ENCODE measurements at places on chromosomes 12 and 14.

DNA sequence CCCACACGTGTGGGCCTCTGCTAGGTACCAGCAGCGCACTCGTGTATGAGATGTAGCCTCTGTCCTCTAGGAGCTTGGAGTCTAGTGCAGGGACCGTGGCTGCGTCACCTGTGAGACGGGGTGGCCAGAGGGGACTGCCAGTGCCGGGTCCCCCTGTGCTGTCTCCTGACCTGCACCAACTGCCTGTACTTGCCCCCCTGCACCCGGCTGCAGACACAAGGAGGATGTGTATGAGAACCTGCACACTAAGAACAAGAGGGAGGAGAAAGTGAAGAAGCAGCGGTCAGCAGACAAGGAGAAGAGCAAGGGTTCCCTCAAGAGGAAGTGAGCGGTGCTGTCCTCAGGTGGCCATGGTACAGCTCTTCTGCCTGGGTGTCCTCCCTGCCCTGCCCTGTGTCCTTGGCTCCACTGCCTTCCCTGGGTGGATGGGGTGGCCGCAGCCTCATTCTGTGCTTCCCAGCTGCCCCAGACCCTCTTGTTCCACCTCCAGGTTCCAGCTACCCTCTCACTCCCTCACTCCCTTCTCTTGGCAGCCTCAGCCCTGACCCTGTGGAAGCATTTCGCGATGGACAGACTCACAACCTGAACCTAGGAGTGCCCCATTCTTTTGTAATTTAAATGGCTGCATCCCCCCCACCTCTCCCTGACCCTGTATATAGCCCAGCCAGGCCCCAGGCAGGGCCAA, 9.6 kb downstream of the PTPN6 start:
- DNase-seq, result peak; percentile 76

DNA sequence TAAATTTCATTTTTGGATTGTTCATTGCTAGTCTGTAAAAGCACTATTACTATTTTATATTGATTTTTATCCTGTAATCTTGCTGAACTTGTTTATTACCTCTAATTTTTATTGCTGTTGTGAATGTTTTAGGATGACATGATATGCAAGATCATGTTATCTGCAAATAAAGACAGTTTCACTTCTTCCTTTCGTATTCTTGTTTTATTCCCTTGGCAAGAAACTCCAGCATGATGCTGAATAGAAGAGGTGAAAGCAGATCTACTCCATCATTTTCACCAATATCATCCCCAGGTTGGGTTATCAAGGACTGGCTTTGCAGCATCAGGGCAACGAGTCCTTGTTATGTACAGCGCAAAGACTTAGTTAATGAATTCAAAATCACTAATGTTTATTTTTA, 2.7 kb upstream of the CLECL1 start:
- no peak for DNase-seq

- no peak for DNase-seq
Measured at GRCh38 chr12:84603484-84604248, 308.9 kb downstream of the SLC6A15 start.

DNA sequence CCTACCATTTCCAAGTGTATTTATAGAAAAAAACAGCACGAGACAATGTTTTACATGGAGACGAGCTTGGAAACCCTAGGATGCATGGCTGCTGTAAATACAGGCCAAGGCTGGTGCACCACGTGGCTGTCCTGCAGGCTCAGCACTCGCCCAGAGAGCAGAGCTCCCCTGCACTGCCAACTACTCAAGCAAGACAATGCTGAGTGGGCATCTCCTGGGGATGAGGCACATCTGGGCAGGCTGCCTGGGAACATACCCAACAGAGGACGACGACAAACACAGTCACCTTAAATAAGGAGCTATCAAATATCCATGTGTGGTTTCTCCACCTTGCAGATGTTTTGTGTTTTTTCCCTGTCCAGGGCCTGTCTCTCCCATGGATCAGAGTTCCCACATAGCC, 128.3 kb upstream of the PRMT8 start:
- DNase-seq, result no peak

DNA sequence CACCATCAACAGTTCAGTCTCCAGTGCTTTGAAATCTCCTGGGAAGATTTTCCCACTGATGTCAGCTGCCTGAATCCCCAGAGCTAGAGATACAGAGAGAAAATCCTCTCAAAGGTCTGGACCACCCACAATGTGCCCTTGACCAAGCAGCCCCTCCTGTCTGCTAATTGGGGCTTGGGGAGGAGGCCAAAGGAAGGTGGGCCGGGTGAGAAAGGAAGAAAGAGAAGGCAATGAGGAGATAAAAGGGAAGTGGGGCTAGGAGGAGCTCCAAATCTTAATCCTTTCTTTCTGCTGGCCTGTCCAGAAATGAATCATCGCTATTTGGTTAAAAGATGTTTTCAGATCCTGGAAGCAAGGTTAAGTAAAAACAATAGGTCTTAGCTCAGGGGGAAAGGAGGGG, 322.9 kb downstream of the BCL11B start:
- DNase-seq, result peak; percentile 10

GRCh38 chr14:68843471-68844209, 50.8 kb upstream of the ZFP36L1 start:
- peak; percentile 84 for DNase-seq

DNA sequence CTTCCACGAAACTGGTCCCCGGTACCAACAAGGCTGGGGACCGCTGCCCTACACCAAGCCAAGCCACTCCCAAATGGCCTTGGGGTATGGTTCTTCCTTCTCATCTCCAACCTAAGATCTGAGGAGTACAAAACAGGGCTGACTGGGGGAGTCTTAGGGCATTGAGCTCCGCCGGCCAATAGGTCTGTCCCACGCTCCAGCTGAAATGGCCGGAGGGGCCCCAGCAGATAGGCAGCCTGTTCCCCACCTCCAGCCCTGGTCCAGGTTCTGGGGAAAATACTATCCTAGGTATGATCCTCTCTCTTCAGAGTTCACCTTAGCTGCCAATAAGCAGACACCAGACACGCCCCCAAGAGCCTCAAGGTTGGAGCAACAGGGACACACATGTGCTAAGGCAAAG, 90.2 kb downstream of the ACTN1 start:
- DNase-seq, result no peak

DNA sequence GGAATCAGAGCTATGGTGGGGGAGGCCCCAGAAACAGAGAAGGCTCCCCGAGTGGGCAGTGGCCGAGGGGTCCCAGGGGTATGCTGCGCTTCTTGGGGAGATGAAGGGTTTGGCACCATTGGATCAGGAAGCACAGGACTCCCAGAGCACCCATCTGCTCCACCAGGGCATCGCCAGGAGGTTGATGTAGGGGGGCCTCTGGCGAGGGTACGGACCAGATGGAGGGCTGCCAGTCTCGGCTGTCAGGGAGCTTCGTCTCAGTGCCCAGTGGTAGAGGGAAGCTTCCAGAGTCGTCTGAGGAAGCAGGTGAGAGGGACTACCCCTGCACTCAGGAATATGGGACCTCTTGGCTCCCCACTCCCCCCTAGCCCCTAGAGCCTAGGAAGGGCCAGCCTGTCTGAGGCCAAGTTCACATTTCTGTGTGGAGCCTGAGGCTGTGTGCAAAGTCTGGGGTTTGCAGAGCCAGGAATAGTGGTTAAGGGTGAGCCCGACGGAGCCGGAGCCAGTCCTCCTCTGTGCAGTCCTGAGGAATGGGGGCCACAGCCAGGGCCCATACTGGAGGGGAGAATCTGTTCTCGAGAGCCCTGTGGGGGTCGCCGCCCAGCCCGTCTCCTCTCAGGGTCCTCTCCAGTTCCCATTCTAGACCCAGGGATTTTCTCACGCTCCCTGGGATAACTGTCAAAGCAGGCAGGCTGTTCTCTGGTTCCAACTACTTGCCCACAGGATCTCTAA, 10.2 kb downstream of the SLC48A1 start:
- no peak for DNase-seq

DNA sequence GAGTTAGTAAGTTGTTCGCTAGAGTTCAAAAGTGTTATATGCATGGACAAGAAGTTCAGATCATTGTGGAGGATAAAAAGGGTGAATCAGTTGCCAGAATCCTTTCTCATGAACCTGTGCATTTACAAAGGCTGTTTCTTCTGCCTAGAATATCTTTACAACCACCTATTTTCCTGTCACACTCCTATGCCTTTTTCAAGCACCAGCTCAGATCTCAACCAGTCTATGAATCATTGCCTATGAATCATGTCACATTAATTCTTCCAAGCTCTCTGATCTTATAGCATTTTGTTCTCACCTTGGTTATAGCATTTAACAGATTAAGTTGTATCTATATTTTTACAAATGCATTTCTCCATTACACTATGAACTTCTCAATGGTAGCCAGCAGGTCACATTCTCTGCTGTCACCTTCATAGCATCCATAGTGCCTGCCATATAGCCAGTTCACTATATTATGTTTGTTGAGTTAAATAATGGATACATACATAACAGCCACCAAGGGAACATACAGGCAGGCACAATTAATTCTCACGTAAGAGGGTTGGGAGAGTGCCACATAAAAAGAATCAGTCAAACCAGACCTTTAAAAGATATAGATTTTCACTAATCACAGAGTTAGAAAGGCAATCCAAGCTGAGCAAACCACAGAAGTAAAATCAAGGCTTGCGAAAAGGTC, 573.0 kb downstream of the FOXG1 start:
- no peak for DNase-seq

GRCh38 chr12:749751-750270, 2.6 kb upstream of the WNK1 start:
- DNase-seq, result no peak

- no peak for DNase-seq
Measured at GRCh38 chr14:103686831-103687485, 28.3 kb downstream of the XRCC3 start.

DNA sequence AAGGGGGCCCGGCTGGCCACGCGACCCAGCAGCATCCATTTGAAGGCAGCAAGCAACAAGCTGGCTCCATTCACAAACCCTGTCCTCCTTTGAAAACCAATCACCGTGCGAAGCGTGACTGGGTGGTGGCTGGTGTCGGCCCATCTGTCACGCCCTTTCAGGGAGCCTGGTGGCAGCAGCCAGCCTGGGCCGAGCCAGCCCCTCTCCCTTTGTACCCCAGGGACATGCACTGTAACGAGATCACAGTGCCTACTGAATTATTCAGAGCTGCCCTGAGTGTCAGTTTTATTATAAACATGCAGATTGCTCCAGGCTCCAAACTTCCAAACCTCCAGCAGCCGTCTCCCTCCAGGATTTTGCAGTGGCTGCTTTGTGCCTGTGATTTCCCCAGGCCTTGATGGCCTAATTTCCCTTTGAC, 22.3 kb upstream of the CTDSP2 start:
- peak; percentile 73 for DNase-seq

GRCh38 chr12:65605019-65605418, 219.3 kb upstream of the HMGA2 start:
- no peak for DNase-seq

DNA sequence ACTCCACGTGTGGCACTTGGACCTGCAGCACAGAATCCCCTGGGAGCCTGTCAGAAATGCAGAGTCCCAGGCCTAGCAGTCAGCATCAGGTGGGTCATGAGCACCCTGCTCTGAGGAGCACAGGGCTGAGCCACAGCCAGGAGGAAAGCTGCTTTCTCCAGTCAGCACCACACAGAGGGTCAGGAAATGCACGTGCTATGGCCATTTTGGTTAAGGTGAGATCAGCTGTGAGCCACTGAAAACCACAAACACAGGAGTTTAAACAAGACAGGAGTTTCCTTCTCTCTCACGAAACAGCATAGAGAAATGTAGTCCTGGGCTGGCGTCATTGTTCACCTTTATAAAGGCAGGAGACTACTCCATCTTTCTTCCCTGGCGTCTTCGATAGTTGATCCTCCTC, 204.5 kb upstream of the SFSWAP start:
- no peak for DNase-seq

DNA sequence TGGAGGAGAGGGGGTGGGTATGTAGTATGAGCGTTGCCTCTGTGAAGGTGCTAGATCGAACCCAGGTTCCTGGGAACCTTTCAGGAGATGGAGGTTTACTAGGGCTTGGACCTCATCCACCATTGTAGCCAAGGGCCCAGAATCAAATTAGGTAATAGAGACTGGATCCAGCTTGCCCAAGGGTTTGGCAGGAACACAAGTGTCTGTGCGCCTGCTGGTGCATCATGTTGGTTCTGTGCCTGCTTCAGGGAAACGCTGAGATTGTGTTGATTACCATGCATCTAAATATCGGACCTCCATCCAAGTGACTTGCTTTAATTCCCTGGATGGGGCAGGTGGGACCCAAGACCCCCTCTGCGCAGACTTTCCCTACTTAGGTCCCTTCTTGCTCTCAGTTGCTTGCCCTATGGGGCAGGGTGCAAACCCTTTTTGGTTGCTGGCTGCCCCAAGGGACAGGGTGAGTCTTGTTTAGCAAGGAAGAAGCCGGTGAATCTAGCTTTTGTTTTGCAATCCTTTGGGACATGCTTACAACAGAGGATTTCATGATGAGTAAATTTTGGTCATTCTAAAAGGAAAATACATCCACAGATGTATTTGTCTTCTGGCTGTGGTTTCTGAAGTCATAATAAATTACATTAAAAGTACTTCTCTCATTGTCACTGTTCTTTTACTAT, 189.8 kb upstream of the PRICKLE1 start:
- no peak for DNase-seq

DNA sequence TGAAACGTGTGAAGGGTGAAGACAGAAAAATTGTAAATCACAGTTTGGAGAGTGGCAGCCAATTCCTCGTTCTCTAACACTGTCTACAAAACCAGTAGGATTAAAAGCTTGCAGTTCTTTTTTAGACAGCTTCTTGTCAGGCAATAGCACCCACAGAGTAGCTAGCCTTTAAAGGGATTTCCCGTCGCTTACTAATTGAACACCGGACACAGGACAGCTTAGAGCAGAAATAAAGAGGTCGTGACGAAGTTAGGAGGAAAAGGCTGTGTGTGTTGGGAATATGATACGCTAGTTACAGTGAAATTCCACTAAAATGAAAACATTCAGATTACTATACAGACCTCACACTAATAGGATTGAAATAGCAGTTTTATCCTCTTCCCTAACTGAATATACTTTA, 149.1 kb upstream of the FLRT2 start:
- no peak for DNase-seq

DNA sequence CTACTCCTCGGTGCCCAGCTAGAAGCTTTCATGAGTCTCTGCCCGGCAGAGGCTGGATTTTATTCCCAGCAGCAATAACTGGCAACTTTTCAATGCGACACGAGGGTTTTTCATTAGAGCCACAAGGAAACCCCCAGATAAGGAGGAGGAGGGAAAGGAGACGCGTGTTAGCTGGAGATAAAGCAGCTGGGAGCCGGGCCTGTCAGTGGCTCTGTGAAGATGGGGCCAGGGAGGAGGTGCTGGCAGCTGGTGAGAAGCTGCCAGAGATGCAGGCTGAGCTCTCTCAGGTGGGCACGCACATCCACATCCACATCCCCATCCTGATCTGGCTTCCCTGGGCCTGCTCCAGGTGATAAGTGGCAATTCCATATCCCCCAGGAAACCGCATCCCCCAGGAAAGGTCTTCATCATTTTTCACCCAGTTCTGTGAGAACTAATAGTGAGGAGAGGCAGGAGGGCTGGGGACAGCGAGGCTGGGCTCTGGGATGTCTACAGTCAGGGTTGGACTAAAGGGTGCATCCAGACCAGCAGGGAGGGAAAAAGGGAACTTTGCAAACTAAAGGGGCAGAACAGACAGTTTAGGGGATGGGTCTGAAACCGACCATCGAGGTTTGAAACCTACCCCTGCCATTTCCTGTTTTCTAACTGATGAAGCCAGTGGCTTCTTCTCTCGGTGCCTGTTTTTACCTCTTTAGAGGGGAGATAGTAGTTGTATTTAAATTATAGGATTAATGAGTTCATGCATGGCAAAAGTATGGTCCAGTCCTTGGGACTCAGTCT, 413.2 kb downstream of the DPF3 start:
- DNase-seq, result no peak
